ENCODE measurements at places on chromosomes 7 and 10.

GRCh38 chr10:130784326-130784725 is 527.2 kb downstream of the TCERG1L start:
- no peak for DNase-seq

GRCh38 chr7:35519971-35520809 is 174.7 kb downstream of the HERPUD2 start:
- peak; percentile 21 for DNase-seq

DNA sequence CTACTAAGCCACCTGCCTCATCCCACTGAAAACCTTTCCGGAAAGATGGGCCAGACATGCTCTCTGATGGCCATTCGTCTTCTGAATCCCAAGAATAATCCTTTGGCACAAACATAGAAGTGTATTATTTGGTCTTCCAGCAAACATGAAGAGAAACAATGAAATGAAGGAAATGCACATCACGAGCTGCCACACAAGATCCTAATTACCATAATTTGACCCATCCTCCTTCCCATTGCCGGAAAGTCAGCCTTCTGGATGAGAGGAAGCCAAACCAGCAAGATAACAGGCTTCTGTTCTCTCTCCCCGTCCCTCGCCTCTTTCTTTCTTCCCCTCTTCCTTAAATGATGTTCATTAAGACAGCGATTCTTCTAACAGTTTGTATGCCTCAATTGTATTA is 218.9 kb upstream of the KMT2E start:
- no peak for DNase-seq

DNA sequence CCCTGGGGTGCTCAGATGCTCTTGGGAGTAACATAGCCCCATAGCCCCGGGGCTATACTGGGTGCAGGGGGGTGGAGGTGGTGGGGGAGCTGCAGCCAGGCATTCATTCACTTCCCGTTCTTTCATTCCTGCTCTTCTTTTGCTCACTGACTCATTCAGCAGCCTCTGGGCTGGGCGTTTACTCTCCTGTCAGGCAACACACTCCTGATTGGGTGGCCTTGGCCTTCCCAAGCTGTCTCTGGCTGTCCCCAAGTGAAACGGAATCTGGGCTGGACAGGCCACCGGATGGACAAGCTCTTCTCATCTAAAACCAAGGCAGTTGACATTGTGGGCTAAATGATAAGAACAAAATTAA is 34.6 kb downstream of the CHST3 start:
- DNase-seq = no peak

DNA sequence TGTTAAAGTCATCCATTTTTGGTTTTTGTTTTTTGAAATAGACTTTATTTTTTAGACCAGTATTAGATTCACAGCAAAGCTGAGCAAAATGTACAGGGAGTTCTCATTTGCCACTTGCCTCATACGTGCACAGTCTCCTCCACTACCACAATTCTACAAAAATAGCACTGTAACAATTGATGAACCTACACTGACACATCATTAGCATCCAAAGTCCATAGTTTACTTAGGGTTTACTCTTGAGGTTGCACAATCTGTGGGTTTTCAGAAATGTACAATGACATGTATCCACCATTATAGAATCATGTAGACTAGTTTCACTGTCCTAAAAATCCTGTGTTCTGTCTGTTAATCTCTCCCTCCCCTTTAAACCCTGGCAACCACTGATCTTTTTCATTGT is 125.8 kb upstream of the PDSS1 start:
- DNase-seq = no peak

DNA sequence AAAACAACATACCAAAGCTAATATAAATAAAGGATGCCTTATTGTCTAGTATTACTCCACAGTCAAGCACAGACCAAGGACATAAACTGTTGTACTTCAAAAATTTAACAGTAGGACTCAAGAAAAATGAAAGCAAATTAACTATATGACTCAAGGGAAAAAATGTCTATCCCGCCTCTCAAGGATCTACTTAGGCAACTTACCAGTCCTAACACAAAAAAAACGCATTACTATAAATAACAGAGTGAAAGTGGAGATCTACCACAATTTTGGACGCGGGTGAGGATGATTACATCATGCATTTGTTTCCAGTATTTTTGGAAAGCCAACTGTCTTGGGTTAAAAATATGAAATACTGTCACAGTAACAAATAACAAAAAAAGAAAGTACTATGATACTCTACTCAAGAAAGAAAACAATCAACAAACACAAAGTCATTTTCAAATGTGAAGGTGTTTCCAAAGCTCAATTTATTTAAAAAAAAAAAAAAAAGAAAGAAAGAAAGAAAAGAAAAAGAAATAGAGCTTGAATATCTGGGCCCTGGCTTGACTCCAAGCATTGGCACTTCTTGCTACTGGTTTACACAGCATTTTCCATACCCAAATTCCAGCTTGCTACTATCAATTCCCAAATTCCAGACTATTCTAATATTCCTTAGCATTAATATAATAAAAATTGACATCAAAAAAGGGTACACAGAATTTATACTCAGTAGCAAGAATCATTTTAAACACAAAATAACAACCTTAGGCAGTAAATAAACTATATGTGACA is 99.4 kb downstream of the RSU1 start:
- DNase-seq = no peak

DNA sequence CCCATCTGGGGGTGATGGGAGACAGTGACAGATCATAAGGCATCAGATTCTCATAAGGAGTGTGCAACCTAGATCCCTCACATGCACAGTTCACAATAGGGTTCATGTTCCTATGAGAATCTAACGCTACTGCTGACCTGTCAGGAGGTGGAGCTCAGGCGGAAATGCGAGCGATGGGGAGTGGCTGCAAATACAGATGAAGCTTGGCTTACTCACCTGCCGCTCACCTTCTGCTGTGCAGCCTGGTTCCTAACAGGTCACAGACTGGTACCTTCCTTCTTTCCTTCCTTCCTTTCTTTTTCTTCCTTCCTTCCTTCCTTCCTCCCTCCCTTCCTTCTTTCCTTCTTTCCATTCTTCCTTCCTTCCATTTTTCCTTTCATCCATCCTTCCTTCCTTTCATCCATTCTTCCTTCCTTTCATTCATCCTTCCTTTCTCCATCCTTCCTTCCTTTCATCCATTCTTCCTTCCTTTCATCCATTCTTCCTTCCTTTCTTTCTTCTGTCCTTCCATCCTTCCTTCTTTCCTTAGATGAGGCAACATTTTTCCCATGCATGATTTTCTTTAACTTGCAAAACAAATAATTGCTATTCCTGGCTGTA is 370.0 kb upstream of the AUTS2 start:
- DNase-seq = no peak

- no peak for DNase-seq
Measured at GRCh38 chr7:103718482-103719061, 270.9 kb downstream of the RELN start.

DNA sequence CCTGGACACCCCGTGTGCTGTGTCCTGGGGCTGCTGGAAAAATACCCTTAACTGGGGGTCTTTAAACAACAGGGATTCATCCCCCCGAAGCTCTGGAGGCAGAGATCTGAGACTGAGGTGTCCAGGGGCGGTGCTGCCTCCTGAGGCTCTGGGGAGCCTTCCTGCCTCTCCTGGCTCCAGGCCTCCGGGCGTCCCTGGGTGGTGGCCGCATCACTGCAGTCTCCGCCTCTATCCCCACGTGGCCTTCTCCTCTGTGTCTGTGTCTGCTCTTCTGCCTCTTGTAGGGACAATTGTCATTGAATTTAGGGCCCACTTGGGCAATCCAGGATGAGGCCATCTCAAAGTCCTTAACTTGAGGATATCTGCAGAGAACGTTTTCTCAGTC is 216.6 kb downstream of the WDR37 start:
- no peak for DNase-seq

GRCh38 chr7:152894295-152895170 is 135.0 kb downstream of the ACTR3B start:
- DNase-seq = no peak

GRCh38 chr7:132028144-132028920 is 471.9 kb upstream of the PODXL start:
- no peak for DNase-seq

- DNase-seq = no peak
Measured at GRCh38 chr10:102347236-102347828, 48.2 kb upstream of the NFKB2 start.

DNA sequence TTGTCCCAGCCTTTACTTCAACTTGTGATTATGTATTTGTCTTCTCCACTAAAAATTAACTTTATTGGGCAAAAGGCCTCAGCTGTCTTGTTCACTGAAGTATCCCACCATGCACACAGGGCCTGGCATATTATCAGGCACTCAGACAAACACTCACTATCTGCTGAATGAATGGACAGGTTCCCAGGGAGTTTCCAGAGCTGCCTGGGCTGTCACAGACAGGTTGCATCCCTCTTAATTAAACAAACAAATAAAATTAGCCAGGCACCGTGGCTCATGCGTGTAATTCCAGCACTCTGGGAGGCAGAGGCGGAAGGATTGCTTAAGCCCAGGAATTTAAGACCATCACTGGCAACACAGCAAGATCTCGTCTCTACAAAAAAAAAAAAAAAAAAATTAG is 1.5 kb upstream of the TSPAN14 start:
- no peak for DNase-seq

GRCh38 chr7:138460176-138460648 is at the start of gene TRIM24:
Gene TRIM24 (plus strand): TSS chr7:138460259. CDS start chr7:138460549, 290 bp downstream.
- peak; percentile 88 for DNase-seq

DNA sequence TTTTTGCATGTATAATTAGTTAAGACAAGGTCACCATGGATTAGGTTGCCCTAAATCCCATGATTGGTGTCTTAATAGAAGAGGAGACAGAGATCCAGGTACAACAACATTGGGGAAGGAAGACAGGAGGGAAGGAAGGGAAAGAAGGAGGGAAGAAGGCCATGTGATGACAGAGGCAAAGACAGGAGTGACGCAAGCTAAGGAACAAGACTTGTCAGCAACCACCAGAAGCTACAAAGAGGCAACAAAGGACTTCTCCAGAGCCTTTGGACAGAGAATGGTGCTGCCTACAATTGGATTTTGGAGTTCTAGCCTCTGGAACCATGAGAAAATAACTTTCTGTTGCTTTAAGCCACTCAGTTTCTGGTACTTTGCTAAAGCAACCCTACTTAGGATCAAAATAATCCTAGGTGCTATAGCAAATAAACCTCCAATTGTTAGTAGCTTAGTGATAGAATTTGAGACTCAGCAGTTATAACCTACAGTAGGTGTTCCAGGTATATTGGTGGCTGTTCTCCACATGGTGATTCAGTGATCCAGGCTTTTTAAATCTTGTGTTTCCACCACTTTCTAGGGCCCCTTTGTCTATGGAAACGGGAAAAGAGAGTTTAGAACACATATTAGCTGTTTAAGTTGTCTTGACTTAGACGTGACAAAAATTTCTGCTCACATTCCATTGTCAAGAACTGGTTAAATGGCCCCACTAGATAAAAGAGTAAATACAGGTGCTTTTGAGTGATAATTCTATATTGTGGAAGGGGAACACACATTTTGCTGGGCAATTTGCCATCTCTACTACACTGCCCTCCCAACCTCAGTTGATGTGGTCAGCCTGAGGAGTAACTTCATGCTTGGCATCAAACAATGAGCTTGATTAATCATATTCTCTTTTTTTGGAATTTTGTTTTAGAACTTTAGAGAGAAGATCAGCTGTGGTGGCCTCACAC is 70.5 kb upstream of the SP4 start:
- DNase-seq = no peak

DNA sequence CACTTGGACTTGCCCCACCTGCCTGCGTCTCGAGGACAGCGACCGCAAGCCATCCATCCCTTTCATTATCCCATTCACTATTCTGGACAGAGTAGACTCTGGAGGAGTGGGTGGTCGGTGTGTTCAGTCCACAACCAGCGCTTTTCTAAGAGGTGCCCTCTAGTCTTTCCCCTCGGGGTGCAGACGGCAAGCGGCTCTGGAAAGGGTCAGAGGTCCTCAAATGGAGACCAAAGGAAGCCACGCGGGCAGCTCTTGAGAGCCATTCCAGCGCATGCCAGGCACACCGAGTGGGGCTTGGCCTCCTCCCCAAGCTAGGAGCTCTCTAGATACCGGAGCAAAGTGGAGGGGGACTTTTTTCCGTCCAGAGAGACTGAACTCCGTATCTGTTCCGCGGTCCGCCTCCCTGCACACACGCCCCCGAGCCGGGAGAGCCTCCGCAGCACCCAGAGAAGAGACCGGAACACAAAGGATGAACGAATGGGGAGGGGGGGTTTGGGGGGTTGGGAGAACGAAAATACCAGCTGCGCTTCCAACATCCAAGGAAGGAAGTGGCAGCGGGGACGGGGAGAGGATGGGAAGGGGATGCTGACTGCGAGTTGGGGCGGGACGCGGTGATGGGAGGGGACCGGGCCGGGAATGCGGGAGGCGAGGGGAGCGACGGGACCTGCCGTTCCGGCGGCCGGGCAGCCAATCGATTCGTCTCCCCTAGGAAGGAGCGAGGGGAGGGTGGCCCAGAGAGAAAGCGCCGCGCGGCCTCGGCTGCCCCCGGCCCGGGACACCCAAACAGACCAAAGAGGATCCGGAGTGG is 515 bp downstream of the GSDME start:
- no peak for DNase-seq

GRCh38 chr7:142711746-142712616 is 37.3 kb upstream of the PRSS1 start:
- no peak for DNase-seq

DNA sequence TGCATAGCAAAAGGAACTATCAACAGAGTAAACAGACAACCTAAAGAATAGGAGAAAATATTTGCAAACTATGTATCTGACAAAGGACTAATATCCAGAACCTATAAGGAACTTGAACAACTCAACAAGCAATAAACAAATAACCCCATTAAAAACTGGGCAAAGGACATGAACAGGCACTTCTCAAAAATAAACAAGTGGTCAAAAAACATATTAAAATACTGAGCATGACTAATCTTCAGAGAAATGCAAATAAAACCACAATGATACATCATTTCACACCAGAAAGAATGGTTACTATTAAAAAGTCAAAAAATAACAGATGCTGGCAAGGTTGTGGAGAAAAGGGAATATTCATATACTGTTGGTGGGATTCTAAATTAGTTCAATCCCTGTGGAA is 17.1 kb downstream of the MAGI2 start:
- DNase-seq = no peak

- no peak for DNase-seq
Measured at GRCh38 chr10:123136221-123136805, 543 bp downstream of the HMX3 start.

DNA sequence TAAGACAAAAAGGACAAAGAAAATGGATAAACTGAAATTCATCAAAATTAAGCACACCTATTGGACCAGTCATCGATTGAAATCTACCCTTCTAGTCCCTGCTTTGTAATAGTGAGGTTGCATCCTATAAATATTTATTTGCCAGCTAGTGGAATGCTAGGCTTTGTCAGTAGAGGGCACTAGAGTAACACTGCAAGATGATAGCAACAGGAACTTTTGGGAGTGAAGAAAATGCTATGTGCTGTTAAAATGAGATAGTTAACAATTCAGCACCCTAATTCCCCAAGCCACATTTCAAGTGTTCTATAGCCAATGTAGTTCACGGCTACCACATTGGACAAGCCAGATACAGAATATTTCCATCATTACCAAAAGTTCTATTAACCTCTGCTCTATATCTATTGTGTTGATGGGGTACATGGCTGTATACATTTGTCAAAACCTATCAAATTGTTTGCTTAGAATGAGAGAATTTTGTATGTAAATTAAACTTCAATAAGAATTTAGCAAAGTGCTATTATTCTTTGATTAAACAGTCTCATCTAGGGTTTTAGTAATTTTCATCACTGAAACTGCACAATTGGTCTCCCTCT is 69.8 kb downstream of the LSMEM1 start:
- DNase-seq = no peak

All from activated CD4-positive, CD25-positive, alpha-beta regulatory T cell treated with anti-CD3 and anti-CD28 coated beads, Interleukin-2, amount 50 U/mL, for 16 hours (primary cell).